ENCODE measurements at places on chromosomes 11 and 22.
A peak's percentile ranks its signal among the peaks of the same experiment; 100 is the strongest.

DNA sequence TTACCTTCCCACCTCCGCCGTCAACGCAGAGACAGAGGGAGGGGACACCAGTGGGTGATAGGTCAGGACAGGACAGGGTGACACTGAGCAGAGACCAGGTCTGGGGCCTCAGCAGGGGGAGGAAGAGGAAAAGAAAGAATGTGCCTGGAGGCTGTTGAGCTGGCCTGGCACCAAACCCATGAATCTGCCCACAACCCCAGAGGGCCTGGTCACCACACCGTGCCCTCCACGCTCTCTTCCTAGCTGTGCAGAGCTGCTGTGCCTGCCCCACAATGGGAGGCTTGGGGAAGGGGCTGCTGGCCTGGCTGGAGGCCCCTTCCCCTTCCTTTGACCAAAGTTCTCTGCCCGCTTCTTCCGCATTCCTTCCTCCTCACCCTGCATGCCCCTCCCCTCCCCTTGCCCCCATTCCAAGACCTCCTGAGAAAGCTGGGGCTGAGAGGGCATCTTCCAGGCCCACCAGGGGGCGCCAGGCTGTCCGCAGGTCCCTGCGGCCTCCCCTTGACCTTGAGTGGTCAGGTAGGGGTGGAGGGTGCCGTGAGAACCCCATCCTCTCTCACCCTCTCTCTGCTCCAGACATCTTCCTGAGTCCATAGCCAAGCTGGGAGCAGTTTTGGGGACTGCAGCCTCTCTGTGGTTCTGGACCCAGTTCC lies 11.0 kb upstream of the CACNA1I start:
- H3K4me3 ChIP-seq, result no peak overlapping the region
- H3K27me3 ChIP-seq, result peaks cover 52% of the 10 kb centered on the region
- no peaks in the 10 kb centered on the region for H3K36me3 ChIP-seq
- DNase-seq, result peak; percentile 82
- H3K4me1 ChIP-seq, result peaks cover 7% of the 10 kb centered on the region
- H3K27ac ChIP-seq, result no peak overlapping the region

DNA sequence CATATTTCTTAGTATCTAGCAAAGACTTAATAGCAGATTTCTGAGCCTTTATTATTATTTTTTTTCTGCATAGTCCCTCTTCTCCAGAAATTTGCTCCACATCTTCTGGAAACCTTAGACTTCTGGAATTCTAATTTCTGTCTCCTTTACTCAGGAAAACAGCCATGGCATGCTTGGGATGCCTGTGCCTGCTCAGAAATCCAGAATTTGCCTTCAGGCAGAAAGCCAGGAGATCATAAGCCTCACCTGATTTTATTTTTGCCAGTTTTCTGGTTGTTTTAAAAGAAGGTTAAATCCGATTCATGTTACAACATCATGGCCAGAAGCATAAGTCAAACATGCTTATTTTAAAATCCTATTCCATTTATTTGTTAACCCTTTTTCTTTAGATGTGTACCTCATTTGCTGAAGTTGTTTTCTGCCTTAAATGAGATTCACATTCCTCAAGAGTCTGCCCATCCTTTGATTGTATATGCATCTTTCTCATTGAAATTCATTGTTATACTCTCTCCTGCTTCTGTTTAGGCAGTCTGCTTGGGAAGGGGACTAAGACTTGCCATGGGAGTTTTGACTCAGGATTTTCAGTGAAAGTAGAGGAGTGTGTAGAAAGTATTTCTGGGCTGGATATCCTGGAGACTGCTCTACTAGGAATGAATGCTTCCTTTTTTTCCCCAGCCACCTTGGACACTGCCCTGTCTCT lies 37.1 kb downstream of the SIK2 start:
- peak overlapping the region; percentile 10 for H3K27ac ChIP-seq
- DNase-seq, result no peak
- H3K36me3 ChIP-seq, result no peaks in the 10 kb centered on the region
- peaks cover 54% of the 10 kb centered on the region for H3K4me1 ChIP-seq
- H3K27me3 ChIP-seq, result no peaks in the 10 kb centered on the region

- H3K4me3 ChIP-seq, result no peak overlapping the region
- H3K27ac ChIP-seq, result no peak overlapping the region
- peaks cover 20% of the 10 kb centered on the region for H3K27me3 ChIP-seq
Measured at GRCh38 chr11:125346179-125346530, 149.9 kb downstream of the FEZ1 start.

- H3K27me3 ChIP-seq, result no peaks in the 10 kb centered on the region
- H3K4me1 ChIP-seq, result peaks cover 4% of the 10 kb centered on the region
- H3K4me3 ChIP-seq, result no peak overlapping the region
- no peak overlapping the region for H3K27ac ChIP-seq
- no peaks in the 10 kb centered on the region for H3K36me3 ChIP-seq
Measured at GRCh38 chr11:114987186-114987760, 308.9 kb downstream of the NXPE2 start.

GRCh38 chr11:118128721-118129470 lies 23.7 kb downstream of the SCN4B start:
- H3K36me3 ChIP-seq, result no peaks in the 10 kb centered on the region
- DNase-seq, result no peak
- H3K4me3 ChIP-seq, result no peak overlapping the region
- H3K27ac ChIP-seq, result no peak overlapping the region

- no peak for DNase-seq
- H3K4me1 ChIP-seq, result no peaks in the 10 kb centered on the region
- H3K27ac ChIP-seq, result no peak overlapping the region
- peaks cover 99% of the 10 kb centered on the region for H3K27me3 ChIP-seq
- no peak overlapping the region for H3K4me3 ChIP-seq
Measured at GRCh38 chr11:2450321-2451041, 5.7 kb downstream of the KCNQ1 start.

GRCh38 chr22:17402293-17402692 lies 33.0 kb downstream of the CECR2 start:
- no peak overlapping the region for H3K4me3 ChIP-seq
- peak overlapping the region; percentile 48 for H3K27ac ChIP-seq
- H3K36me3 ChIP-seq, result peaks cover 3% of the 10 kb centered on the region
- no peaks in the 10 kb centered on the region for H3K27me3 ChIP-seq
- peaks cover 45% of the 10 kb centered on the region for H3K4me1 ChIP-seq

GRCh38 chr11:100671471-100671870 lies 15.6 kb upstream of the ARHGAP42 start:
- no peak overlapping the region for H3K4me3 ChIP-seq
- no peak for DNase-seq
- no peak overlapping the region for H3K27ac ChIP-seq
- H3K36me3 ChIP-seq, result no peaks in the 10 kb centered on the region
- H3K27me3 ChIP-seq, result peaks cover 13% of the 10 kb centered on the region

- H3K4me1 ChIP-seq, result no peaks in the 10 kb centered on the region
- no peak overlapping the region for H3K4me3 ChIP-seq
- H3K27ac ChIP-seq, result no peak overlapping the region
- H3K36me3 ChIP-seq, result peaks cover 11% of the 10 kb centered on the region
- no peaks in the 10 kb centered on the region for H3K27me3 ChIP-seq
Measured at GRCh38 chr22:42817556-42817955, 39.5 kb downstream of the ARFGAP3 start.

DNA sequence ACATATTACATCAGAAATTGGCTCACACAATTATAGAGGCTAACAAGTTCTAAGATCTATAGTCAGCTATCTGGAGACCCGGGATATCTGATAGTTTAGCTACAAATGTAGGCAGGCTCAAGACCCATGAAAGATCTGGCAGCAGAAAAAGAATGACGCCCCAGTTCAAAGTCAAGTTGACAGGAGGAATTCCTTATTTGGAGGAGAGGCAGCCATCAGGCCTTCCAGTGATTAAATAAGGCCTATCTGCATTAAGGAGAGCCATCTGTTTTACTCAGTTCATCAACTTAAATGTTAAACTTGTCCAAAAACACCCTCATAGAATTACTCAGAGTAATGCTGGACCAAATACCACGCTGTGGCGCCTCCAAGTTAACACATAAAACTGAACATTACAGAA lies 1402.6 kb downstream of the FAM181B start:
- H3K27ac ChIP-seq, result no peak overlapping the region
- H3K4me3 ChIP-seq, result no peak overlapping the region
- no peaks in the 10 kb centered on the region for H3K4me1 ChIP-seq
- DNase-seq, result no peak
- H3K27me3 ChIP-seq, result no peaks in the 10 kb centered on the region

DNA sequence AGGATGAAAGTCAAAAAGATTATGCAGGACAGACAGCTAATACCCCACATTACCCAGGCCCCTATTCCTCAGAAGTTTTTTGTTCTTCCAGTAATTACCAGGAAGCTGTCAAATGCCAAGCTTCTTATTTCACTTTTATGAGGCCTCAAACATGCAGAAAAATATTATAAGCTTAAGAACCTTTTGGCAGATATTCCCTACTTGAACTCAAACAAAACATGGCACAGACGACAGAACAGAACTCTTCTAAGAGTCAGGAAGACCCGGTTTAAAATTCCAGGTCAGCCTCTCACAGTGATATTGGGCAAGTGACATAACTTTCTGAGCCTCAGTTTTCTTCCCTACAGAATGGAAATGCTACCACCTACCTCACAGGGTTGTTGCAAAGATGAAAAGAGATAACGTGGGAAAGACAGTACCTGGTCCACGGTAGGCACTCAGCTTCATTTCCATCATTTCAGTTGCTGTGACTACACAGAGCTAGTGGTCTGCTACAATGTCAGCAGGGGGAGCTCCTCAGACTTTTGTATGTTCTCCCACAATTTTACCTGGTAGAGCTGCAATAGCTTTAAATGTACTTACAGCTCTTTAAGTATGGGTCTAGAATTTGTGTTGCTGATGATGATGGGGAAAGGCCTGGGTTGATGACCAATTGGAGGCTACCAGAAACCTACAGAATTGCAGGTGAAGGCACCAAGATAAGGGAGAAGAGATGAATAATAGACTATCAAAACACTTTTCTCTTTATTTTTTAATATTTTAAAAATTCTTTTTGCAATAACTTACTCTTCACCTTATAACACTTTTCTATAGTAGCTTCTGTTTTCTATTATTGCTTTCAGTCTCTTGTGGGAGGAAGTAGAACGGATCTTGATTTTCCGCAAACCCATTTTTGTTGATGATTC lies 98.3 kb upstream of the CHRM4 start:
- peaks cover 7% of the 10 kb centered on the region for H3K4me1 ChIP-seq
- no peaks in the 10 kb centered on the region for H3K36me3 ChIP-seq
- H3K27ac ChIP-seq, result no peak overlapping the region

GRCh38 chr11:78504708-78505107 lies 70.0 kb downstream of the NARS2 start:
- no peak for DNase-seq
- no peaks in the 10 kb centered on the region for H3K27me3 ChIP-seq
- peaks cover 10% of the 10 kb centered on the region for H3K36me3 ChIP-seq
- H3K4me3 ChIP-seq, result no peak overlapping the region
- peaks cover 34% of the 10 kb centered on the region for H3K4me1 ChIP-seq

DNA sequence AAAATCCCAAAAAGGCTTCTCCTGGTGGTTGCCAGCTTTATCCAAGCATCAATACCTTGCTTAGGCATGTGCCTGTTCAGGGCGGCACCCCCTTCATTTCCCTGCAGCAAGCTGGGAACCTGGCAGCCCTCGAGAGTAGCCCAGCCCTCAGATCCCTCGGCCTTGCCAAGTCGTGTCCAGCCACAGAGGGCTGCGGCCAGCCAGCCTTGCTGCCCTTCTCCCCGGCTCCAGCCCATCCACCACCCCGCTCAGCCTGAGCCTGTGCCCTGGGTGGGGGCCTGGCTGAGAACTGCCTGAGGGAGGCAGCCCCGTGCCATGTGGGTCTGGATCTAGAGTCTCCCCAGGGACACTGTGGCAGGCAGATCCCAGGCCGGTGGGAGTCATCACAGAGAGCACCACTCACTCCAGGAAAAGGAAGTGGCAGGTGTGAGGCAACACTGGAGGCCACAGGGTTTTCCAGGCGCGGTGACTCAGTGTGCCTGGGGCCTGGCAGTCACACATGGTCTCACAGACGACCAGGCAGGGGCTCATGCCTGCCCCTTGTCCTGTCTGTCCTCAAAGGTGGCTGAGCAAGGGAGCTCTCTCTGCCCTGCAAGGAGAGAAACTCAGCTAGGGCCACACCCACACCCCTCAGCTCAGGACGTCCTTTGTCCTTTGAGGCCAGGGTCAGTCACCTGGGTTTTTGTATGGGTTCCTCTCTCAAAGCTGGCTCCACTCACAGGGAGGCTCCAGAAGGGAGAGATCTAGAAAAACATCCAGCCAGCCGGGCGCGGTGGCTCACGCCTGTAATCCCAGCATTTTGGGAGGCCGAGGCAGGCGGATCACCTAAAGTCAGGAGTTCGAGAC lies 12.2 kb upstream of the CDC42BPG start:
- peaks cover 2% of the 10 kb centered on the region for H3K4me1 ChIP-seq
- no peak overlapping the region for H3K27ac ChIP-seq
- H3K27me3 ChIP-seq, result no peaks in the 10 kb centered on the region
- no peak overlapping the region for H3K4me3 ChIP-seq
- H3K36me3 ChIP-seq, result no peaks in the 10 kb centered on the region
- no peak for DNase-seq

- no peak for DNase-seq
- H3K36me3 ChIP-seq, result no peaks in the 10 kb centered on the region
- H3K27ac ChIP-seq, result no peak overlapping the region
- H3K4me3 ChIP-seq, result no peak overlapping the region
Measured at GRCh38 chr11:8207080-8208000, 38.5 kb upstream of the RIC3 start.

- peak overlapping the region; percentile 3 for H3K4me3 ChIP-seq
- peak; percentile 84 for DNase-seq
- H3K36me3 ChIP-seq, result peaks cover 38% of the 10 kb centered on the region
- no peaks in the 10 kb centered on the region for H3K27me3 ChIP-seq
- peaks cover 26% of the 10 kb centered on the region for H3K4me1 ChIP-seq
Measured at GRCh38 chr11:9506489-9507276, 45.9 kb downstream of the ZNF143 start.

DNA sequence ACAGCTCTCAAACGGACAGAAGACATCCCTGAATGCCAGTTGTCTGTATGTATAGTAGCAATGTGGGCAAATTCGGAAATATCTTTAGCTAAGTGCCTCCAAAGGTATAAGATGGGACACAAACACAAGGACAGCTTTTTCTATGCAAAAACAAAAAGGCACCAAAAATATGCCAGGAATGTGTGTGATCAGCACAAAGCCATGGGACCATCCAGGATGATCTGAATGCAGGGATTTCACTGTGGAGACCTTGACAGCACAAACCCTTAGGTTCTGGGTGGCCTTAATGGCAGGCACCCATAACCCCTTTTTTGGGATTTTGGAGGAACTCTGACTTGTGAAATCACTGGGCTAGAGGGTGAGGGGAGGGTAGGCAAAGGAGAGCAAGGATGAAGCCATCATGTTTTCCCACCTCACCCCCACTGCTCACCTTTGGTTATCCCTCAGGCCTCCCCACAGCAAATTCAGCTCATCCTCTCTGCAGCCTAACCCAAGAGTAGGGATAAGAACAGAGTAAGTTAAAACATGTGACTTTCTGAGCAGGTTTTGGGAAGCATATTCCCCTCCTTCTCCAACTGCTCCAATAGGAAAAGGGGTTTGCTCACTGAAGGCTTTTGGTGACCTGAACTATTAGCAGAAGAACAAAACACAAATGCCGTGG lies 154.6 kb downstream of the SNX19 start:
- no peak overlapping the region for H3K4me3 ChIP-seq
- DNase-seq, result no peak
- peaks cover 69% of the 10 kb centered on the region for H3K4me1 ChIP-seq
- H3K27ac ChIP-seq, result peak overlapping the region; percentile 73

Measured in WTC11 (cell line).